Aorta (tissue), 5 donors: ENCODE measurements at places on chromosomes 5 and 9.
A peak's percentile ranks its signal among the peaks of the same experiment; 100 is the strongest.

DNA sequence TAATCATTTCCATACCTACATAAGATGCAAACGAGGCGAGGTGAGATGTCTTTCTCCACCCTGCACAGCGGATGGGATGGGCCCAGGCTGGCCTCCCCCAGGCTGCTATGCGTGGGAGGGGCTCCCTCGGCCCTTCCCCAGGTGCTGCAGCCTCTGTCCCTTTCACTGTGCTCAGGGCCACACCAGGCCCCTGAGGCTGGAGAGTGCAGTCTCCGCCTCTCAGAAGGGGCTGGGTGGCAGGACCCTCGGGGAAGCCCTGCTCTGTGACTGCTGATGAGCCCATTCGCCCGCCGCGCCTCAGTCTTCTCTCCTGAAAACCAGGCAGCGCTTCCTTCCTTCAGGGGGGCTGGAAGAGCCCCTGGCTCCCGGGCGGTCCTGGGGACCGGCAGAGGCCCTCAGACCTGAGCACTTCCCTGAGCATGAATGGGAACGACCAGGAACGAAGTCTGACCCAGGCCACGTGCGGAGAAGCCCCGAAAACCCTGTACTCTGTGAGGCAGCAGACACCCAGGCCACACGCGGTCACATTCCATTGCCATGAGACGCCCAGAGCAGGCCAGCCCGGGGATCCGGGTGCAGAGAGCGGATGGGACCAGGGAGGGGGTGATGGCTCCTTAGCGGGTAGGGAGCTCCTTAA, 21.9 kb upstream of the NOTCH1 start:
- peak; percentile 94 for DNase-seq

DNA sequence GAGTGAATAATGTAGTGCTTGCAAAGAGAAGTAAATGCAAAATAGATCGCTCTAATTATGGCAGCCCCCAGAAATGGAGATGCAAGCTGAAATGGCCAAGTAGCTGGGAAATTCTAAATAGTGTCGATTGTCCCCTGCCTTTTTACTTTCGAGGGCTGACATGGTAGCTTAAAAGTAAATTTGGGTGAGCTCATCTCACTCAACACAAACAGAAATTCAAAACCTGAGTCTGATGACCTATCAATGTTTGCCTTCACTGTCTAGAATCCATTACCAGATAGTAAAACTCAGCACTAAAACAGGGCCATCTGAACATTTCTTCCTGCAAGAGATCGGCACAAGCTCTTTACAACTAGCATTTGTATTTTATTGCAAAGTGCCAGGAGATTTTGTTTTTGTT, 7.0 kb upstream of the LHX2 start:
- DNase-seq = no peak

DNA sequence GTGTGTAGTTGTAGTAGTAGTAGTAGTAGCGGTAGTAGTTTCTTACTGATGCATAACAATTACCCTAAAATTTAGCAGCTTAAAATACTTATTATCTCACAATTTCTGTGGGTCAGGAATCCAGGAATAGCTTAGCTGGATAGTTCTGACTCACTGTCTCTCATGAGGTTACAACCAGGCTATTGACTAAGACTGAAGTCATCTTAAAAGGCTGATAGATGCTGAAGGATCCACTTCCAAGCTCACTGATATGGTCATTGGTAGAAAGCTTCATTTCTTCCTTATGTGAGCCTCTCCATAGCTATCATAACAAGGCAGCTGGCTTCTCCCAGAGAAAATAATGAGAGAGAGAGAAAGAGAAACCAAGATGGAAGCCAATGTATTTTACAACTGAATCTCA, 147.5 kb upstream of the FBXL17 start:
- no peak for DNase-seq

DNA sequence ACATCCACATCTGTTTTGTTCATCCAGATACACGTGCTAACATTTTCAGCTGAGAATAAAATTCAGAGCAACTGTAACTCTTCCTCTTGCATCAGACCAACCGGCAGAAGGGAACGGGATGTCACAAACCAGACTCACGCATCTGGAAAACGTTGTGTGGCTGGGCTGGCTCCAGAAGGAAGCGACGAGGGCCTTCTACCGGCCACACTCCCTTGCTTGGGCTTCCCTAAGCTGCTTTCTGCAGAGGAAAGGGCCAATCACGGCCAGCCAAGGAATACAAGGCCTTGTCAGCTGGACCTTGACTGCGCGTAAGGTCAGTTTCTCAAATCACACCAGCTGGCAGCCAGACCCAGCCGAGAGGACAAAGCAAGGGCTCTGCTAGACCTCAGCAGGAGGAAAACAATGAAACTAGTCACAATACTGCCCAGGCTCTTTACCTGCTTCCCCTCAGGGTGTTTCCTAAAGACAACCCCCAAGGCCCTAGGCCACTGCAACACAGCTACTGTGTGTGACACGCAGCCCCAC, 106.1 kb downstream of the THBS4 start:
- peak; percentile 81 for DNase-seq

- DNase-seq = no peak
Measured at GRCh38 chr5:56737002-56737621, 78.2 kb upstream of the MAP3K1 start.

GRCh38 chr5:72392326-72392733, 72.2 kb downstream of the PTCD2 start:
- DNase-seq = no peak

GRCh38 chr9:69602773-69603172, 69.4 kb downstream of the APBA1 start:
- DNase-seq = no peak

DNA sequence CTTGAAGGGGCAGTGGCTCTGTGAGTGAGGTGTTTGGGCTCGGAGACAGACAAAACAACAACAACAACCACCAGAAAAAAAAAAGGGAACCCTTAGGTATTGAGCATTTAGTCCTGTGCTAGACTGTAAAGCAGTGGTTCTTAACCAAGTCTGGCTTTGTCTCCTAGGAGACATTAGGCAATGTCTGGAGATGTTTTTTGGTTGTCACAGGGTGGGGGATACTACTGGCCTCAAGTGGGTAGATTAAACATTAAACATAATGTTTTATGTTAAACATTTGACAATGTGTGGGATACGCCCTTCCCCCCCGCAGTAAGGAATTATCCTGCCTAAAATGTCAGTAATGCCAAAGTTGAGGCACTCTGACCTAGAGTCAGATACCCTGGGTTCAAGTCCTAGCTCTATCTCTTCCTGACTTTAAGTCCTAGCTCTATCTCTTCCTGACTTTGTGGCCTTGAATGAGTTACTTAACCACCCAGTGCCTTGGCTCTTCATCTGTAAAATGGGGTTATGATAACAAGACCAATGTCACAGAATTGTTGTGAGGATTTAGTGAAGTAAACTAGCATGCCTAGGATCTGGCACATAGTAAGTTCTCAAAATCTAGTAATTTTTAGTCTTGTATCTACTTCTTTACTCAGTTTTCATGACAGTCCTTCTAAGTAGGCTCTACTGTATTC, 1.8 kb downstream of the TRIM32 start:
- DNase-seq = no peak

DNA sequence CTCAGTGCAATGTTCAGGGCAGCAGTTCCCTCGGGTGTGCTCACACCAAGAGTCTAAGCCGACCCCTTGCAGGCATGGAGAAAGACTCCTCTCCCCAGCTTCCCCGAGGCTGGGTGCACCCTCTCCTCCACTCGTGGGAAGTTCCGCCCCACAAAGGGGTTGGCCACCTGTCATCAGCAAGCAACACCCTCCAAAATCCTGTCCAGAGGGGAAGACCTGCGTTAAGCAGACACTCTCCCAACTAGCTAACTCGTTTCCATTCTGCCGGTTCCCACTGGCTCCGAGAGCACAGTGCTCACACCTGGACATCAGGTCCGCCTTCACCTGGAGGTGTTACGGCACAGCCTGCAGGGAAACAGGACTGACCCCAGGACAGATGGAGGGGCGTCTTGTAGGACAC, 117.9 kb upstream of the IRX4 start:
- DNase-seq = no peak

DNA sequence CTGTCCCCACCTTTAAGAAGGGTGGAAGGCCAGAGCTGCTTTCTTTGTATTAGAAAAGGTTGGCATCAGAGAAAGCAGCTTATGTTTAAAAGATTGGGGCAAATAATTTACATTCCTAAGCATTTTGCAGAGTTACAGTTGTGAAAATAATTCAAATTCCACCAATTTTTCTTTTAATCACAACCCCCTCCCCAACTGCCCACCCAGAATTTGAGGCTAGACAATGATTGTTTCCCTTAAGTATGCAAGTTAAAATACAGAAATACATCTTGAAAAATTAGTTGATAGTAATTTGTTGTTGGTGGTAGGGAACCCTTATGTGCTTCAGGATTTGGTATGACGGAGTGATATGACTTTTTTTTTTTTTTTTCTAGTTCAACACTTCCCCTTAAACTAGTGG, 133.0 kb downstream of the ZSWIM6 start:
- no peak for DNase-seq

DNA sequence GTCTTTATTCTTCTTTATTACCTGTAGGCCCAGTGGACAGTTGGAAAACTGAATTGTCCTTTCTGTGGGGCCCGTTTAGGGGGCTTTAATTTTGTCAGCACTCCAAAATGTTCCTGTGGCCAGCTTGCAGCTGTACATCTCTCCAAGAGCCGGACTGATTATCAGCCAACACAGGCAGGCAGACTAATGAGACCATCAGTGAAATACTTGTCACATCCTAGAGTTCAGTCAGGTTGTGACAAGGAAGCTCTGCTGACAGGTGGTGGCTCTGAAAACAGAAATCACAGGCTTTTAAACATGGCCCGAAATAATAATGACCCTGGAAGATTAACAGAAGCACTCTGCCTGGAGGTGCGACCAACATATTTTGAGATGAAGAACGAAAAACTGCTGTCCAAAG, 47.9 kb downstream of the RNF180 start:
- DNase-seq = no peak

DNA sequence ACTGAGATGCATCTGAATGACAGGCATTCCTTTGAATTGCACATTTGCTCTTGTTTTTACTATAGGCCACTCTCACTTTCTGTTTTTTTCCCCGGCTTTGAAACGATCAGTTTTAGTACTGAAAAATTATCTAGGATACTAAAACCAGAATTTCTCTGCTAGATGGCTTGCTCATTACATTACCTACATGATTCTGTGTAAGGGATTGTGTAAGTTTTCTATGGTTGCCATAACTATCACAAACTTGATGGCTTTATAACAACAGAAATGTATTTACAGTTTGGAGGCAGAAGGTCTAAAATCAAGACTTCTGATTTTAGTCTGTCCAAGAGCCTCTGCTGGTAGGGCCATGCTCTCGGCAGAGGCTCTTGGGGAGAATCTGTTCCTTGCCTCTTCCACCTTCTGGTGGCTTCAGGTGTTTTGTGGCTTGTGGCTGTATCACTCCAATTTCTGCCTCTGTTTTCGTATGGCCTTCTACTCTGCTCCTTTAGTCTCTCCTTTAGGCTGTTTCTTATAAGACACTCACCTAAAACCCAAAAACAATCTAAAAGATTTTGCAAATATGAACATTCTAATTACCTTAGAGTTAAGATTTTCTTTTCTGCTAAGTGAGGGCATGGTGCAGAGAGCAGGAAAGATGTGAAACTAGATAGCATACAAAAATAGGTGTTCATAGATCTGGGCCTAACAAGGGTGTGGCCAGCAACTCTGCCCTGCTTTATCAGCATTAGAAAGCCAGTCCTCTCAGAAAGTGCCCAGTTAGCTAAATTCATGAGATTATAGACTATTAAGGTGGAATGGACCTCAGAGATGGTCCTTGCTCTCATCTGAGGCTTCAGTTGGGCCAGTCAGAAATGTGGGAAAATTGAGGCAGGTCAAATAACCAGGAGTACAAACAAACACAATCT, 93.3 kb upstream of the CDKN2B start:
- DNase-seq = no peak

DNA sequence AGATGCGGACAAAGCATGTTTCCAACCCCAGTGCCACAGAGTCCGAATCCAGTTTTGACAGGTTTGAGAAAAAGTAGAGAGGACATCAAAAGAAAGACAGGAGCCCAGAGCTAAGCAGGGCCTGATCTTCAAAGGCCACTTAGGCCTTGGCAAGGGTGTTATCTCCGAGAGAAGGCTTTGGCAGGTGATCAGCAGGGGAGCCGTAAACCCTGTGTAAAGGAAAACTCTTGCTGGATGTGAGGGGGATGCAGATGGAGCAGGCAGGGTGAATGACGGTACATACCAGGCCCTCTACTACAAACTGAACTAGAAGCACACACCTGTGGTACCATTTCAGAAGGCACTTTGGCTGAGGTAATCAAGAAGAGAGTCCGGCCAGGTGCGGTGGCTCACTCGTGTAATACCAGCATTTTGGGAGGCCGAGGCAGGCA, 1.4 kb upstream of the HNRNPH1 start:
- peak; percentile 35 for DNase-seq

- no peak for DNase-seq
Measured at GRCh38 chr5:123283499-123283898, 139.7 kb downstream of the CEP120 start.

DNA sequence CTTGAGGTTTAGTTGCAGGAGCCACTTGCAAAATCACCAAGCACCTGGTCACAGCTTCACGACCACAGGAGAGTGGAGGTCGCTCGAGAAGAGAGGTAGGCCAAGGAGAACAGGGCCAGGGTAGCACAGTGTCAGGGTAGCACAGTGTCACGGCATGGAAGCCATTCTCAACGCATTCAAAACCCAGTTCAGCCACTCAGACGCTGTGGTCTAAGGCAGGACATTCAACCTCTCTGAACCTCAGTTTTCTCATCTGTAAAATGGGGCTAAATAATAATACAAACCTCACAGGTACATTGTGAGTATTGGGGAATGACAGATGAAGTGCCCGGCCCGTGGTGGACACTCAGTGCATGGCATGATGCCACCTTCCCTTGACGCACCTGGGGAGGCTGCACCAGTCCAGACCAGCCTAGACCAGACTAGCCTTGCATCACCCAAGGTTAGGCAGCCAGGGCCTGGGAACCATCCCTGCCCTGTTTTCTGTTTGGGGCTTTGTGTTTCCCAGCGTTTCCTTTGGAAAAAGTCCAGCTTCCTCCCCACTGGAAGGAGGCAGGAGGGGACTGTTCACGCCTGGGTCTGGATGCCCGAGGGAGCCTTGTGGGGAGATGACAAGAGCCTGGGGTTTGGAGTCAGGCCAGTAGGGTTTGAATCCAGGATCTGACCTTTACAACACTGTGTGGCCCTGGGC, 7.8 kb upstream of the LMX1B start:
- no peak for DNase-seq

- DNase-seq = no peak
Measured at GRCh38 chr9:80555782-80556325, 984.1 kb downstream of the TLE4 start.

DNA sequence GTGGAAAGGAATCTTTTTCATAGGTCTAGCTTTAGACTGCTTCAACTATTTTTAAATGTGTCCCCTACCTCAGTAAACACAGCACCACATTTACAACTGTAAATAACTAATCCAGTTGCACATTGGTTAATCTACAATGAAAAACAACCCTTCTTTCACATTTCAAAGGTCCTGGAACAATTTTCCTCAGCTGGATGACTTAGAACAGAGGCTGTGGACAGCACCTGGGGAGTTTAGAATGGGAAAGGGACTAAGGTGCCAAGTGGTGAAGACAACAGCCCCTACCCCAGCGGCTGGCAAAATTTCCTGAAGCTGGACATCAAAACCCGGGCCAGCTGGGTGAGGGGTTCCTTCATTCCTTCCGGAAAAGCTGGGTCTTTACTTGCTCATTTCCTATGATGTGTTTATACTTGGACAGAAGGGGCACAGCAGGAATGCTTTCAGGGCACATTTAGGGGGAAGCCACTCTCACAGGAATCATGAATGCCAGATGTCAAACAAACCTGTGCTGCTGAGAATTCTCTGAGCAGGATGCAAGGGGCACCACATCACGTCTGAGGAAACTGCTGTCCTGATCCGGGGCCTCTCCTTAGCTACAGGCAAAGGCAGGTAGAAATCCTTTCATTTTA, 158.3 kb downstream of the NR2F1-AS1 start:
- no peak for DNase-seq

GRCh38 chr9:23682352-23682751, 143.7 kb downstream of the ELAVL2 start:
- DNase-seq = no peak
